NCI-H1930 (cell line): ENCODE measurements at places on chromosomes 2 and 18.
A peak's percentile ranks its signal among the peaks of the same experiment; 100 is the strongest.

- no peak for DNase-seq
Observed at GRCh38 chr2:10142640-10142965, 20.1 kb downstream of the RRM2 start.

DNA sequence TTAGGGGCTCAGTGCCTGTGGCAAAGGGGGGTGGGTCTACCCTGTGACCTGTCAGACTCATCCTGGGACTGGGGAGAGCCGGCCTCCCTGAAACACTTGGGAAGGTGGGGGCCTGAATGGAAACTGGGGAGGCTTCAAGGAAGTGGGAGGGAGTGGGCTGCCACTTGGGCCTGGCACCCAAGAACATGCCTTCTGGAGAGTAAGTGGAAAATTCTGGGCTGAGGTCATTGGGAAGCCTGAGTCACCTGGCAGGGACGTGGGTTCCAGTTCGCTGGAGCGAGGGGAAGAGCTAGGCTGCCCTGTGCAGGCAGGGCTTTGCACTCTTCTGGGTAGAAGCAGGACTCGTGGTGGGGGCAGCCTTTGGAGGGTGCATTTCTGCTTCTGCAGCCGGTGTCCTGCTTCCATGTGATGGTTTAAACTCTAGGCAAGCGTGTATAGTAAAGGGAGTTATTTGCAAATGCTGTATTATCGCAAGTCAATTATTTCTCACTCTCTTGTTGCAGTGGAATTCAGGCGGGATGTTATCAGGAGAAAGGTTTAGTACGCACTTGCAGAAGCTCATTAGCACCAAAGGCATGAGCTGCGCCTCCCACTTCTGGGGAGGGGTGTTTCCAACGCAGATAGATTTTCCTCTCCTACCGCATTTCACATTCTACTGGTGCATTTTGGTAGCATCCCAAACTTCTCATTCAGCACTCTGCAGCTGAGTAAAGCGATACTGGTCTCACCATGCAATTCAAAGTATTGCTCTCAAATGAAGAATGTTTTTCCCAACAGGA lies 3.8 kb downstream of the LRRFIP1 start:
- DNase-seq: no peak

DNA sequence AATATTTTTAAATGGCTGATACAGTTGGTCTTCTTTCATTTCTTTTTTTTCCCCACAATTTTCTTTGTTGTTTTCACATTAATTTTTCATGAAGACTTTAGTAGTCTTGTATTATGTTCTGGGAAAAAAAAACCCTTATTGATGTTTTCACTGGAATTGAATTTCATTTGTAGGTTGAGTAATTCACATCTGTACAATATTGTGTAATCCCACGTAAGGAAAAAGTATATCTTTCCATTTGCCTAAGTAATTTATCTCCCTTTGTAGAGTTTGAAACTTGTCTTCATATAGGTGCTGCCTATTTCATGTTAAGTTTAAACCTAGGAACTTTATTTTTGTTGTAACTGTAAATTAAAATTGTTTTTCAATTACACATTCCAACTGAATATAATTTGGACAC lies 2.0 kb downstream of the DNAJC27 start:
- DNase-seq: no peak

DNA sequence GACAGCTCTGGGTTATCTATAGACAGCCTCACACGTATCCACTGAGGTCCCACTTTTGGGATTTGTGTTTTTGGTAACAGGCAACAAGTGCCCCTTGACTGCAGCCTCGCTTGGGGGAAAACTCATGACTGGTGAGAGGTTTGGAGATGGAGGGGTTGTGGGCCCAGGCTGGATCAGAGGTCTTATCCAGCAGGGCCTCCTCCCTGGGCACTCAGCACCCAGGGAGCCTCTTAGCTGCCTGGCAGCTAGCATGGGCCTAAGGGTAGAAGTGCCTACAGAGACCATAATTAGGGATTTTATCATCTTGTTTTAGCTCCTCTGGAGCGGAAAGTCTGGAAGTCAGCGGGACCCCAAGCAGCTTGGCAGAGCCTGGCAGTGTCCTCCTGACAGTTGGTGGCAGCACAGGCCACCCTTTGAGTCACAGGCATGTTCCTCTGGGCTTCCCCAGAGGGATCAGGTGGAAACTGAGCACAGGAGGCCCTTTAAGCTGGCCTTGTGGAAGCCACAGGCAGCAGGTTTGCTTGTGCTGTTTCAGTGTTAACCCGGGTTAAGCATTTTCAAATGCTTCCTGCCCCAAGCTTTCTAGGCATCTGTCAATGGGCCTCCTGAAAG lies 143.1 kb downstream of the KCTD1 start:
- peak; percentile 24 for DNase-seq

DNA sequence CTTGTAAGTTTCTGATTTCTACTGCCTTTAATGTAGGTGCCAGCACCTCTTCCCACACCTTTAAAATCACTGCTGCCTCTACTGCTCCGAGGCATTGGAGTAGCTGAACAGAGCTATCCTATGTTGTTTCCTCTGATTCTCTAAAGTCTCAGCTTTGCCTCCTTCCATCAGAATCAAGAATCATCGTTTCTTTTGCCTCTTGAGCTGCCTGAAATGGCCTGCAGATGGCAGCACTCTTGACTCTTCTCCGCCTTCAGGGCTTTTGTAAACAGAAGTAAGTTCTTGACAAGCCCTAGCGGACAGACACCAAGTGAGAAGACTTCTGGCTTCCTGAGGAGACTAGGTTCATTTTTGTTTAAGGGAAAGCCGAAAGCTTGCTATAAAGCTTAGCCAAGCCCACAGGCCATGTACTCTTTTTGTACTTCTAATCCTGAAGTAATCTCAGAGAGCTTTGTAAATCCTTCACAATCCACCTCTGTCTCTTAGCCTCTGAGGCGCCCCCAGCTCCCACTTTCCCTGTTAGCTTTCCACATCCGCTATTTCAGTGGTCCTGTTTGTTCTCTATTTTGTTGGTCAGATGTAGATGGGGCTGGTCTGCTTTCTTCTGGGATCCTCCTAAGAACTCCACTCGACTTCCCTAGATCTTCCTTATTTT lies 48.4 kb downstream of the GTF3C3 start:
- DNase-seq: no peak

- DNase-seq: no peak
Observed at GRCh38 chr18:34909637-34910364, 131.4 kb upstream of the MAPRE2 start.

GRCh38 chr2:5915881-5916310 lies 223.7 kb downstream of the SOX11 start:
- DNase-seq: no peak

- DNase-seq: no peak
Observed at GRCh38 chr18:59272891-59273758, at the start of gene RAX. RAX (minus strand) TSS chr18:59273454; CDS start chr18:59273206, 248 bp downstream.

DNA sequence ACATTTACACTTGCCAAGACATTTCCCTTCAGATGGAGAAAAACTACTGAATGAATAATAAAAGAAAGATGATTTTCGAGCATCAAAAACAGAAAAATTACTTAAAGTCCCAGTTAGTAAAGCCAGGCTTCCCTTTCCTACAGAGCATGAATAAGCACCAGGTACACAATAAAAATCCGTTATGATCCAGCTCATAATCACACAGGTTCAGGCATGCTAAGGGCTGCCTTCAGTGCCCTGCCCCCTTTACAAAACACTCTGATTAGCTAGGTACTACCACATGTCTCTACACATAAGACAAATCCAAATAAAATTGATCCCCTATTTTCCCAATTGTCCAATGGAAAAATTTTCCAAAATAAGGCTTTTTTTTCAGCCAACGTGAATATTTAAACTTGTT lies 413.2 kb upstream of the LRATD1 start:
- DNase-seq: no peak

DNA sequence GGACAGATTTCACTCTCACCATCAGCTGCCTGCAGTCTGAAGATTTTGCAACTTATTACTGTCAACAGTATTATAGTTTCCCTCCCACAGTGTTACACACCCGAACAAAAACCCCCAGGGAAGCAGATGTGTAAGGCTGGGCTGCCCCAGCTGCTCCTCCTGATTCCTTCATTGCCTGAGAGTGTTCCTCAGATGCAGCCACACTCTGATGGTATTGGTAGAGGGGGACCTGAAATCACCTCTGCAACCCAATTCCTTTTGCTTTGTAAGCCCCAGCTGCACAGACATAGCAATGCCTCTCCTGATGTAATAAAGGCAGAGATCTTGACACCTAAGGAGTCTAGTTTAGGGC lies 1529.8 kb downstream of the RPIA start:
- DNase-seq: no peak

GRCh38 chr18:63831080-63831788 lies 56.0 kb downstream of the SERPINB7 start:
- DNase-seq: no peak

- no peak for DNase-seq
Observed at GRCh38 chr18:56492136-56492535, 146.3 kb downstream of the TXNL1 start.

GRCh38 chr18:8778386-8778785 lies 73.0 kb downstream of the MTCL1 start:
- DNase-seq: no peak

DNA sequence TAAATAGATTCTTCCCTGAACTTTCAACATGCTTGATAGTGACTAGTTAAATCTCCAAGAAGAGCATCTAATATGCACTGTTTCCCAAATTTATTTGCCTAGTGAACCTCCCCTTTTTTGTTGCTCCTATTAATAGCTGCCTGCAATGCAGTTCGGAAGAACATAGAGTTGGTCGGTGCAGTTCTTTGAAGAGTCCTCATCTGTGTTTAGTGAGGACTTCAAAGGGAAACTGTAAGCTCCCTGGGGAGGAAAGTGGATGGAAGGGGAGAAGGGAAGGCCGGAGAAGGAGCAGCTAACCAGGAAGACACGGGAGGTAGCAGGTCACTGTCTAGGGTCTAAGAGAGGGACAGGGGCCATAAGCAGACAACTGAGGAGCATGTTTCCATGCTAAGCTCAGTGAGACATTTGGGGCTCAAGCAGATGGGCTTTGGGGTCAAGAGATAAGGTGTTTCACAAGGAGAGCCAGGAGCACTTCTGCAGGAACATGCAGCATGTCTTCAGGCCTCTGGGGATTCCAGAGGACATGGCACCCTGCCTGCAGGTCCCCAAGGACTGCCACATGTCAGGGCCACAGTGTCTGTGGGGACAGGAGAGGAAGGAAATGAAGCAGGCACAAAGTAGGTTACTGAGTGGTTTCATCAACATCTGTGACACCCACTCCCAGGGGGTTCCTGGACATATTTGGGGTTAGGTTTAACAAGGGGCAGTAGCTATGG lies 48.7 kb upstream of the ANXA4 start:
- no peak for DNase-seq

- DNase-seq: peak; percentile 2
Observed at GRCh38 chr2:104976603-104977120, 61.2 kb upstream of the MRPS9 start.

GRCh38 chr18:76589866-76590265 lies 94.8 kb upstream of the ZNF516 start:
- DNase-seq: no peak

GRCh38 chr2:86807468-86808275 lies 17.0 kb upstream of the CD8A start:
- peak; percentile 77 for DNase-seq

DNA sequence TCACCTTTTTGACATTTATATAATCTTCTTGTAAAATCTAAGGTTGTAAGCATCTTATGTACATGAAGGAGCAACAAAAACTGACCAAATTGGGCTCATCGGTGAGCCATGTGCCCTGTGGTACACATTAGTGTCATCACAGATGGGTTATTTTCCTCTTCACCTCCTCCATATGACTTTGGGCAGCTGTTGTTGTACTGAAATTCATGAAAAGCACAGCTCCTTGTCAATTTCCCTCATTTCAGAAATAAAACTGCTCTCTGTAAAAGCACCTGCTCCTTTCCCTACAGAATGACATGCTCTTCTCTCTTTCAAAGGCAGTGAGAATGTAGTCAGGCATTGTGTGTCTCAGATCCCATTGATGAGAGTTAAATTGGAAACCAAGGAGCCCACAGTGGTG lies 42.0 kb downstream of the DTNA start:
- no peak for DNase-seq

DNA sequence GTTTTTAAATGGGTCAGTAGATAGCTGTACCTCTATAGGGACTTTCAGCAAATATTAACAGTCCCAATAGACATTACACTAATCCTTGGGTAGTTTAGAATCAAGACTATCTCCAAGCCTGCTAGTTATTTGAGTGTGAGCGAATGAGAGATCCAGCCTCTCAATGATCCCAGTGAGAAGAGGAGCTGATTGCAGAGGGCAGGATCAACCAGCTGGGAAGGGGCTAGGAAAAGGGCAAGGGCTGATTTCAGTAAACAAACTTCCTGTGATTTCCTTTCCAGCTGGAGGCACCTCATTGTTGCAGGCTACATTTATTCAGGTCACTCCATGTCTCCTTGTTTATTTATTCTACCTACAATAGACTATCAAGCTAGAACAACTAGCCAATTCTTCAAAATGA lies 84.1 kb upstream of the CTNNA2 start:
- no peak for DNase-seq

DNA sequence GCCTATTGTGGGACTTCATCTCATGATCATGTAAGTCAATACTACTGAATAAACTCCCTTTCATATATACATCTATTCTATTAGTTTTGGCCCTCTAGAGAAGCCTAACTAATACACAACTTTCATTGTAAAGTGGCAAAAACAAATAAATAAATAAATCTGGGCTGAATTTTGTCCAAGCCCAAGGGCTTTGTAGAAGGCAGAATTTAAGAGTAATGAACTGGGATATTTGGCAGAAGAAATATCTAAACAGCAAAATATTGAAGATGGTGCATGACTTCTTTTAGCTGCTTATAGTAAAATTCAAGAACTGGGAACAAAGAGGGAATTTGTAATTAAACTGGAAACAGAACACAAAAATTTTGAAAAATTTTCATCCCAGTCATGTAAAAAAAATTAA lies 246.7 kb upstream of the GULP1 start:
- no peak for DNase-seq

GRCh38 chr2:19538411-19538963 lies 180.1 kb upstream of the OSR1 start:
- no peak for DNase-seq

GRCh38 chr18:77736842-77737241 lies 487.2 kb downstream of the GALR1 start:
- DNase-seq: no peak

GRCh38 chr2:36174920-36175319 lies 180.7 kb upstream of the CRIM1 start:
- no peak for DNase-seq

- DNase-seq: no peak
Observed at GRCh38 chr2:65136253-65136652, 6.3 kb upstream of the RAB1A start.

- DNase-seq: no peak
Observed at GRCh38 chr2:11955314-11955713, 208.9 kb downstream of the LPIN1 start.

- no peak for DNase-seq
Observed at GRCh38 chr2:182868054-182868796, 1.8 kb upstream of the FRZB start.

GRCh38 chr18:55407774-55408535 lies 180.0 kb downstream of the TCF4 start:
- DNase-seq: no peak

GRCh38 chr2:9800639-9800974 lies 42.7 kb upstream of the TAF1B start:
- DNase-seq: no peak
